ENCODE measurements at places on chromosomes 1 and 21.

- DNase-seq, result no peak
Observed at GRCh38 chr1:23578311-23578996, 19.2 kb upstream of the ID3 start.

DNA sequence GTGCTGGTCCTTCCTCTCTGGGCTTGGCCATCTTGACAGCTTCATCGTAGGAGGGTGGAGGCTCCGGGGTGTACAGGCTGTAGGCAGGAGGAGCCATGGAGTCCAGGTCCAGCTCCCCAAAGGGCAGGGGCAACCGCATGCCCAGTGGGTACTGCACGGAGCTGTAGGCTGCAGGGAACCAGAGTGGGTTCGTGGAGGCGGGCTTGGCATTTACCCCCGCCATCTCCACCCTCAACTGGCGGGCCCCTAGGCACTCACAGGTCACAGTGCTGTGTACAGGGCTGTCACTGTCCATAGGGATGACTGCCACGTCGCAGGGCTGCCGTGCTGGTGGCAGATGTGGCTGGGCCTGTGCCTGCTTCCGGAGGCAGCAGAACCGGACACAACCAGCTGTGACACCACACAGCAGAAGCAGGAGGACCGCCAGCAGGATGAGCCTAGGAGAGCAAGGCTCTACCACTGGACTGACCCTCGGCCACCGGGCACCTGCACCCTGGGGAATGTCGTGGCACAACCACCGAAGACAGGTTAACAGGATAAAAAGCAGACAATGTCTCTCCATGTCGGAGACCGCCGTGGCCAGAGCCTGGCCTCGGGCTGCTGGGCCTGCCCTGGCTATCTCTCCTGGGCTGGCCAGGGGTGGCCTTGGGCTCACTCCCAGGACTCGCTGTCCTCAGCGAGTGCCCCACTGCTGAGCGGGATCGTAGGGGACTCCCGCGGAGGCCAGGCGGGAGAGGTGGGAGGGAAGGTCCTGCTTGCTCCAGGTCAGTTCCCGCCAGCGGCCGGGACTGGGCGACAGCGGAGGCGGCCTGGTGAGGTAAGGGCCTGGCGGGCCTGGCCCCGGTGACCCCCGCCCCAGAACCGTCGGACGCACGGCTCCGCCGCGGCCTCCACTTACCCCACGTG, 831 bp downstream of the TMEM52 start:
- no peak for DNase-seq

DNA sequence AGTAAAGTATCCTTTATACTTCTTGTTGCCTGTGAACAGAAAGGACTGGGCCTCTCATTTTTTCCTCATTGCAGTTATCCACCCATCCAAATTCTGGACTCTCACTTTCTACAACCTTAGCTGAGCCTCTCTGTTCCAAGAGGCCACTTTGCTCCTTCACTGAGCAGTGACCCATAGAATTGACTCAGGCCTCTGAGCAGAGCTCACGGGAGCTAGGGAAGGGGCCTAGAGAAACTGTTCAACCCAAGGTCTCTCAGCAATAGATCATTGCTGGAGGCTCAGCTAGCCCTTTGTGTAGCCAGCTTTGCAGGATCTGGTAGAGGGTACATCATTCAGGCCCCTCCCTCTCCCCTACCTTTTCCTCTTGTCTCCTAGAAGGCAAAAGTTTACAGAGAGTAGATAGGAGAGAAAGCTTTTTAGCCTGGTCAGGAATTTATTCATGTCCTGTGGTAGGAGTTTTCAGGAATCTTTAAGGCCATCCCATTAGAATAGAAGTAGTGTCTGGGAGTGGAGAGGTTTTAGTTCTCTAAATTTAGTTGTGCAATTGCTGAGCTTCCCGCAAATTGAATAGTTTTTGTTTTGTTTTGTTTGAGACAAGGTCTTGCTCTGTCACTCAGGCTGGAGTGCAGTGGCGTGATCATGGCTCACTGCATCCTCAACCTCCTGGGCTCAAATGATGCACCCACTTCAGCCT, 6.7 kb downstream of the INTS3 start:
- DNase-seq, result no peak

DNA sequence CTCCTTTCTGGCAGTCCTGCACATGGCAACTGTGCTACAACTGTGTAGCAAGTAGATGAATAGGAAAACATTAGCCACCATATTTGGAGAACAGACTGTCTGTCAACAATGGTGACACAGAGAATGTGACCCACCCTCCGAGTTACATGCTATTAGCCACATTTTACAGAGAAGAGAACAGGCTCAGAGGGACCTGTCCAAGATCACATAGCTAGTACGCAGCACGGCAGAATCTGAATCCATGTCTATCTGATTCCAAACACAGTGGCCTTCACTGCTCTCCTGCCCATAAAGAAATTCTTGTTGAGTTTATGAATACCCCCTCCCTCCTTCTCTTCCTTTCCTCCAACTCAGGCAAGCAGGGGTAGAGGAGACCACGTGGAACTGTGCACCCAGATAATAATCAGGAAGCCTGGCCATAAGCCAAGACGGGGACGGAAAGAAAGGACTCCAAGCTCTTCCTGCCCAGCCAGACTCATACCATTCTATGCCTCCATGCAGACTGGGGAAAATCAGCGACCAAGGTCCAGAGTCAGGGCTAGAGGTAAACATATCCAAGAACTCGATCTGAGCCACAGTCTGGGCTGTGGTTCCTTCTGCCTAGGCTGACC, 78.8 kb downstream of the TRABD2B start:
- DNase-seq, result no peak

DNA sequence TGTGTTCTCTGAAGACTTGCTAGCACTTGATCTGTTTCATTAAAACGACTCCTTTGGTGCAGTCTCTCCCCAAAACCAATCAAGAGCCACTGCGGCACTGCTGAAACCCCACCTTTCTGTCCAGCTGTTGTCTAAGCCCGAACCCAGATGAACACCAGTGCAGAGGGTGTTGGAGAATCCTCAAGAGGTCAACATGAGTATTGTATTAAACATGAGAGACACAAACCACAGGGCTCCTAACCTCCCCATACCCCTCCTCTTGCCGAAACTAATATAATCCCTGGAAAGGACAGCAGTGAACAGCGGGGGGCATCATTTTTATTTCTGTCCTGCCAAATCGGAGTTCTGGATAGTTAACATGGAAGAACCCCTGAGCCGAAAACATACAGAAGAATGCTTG, 333.9 kb downstream of the CAMTA1 start:
- no peak for DNase-seq

GRCh38 chr1:20634594-20635084, 1.4 kb downstream of the PINK1 start:
- DNase-seq, result no peak

GRCh38 chr1:224632921-224633321, 16.8 kb downstream of the CNIH3 start:
- DNase-seq, result no peak
